ENCODE measurements at places on chromosomes 13 and 19.
A peak's percentile ranks its signal among the peaks of the same experiment; 100 is the strongest.

GRCh38 chr13:111323950-111324651, 3.7 kb downstream of the TEX29 start:
- DNase-seq = no peak

DNA sequence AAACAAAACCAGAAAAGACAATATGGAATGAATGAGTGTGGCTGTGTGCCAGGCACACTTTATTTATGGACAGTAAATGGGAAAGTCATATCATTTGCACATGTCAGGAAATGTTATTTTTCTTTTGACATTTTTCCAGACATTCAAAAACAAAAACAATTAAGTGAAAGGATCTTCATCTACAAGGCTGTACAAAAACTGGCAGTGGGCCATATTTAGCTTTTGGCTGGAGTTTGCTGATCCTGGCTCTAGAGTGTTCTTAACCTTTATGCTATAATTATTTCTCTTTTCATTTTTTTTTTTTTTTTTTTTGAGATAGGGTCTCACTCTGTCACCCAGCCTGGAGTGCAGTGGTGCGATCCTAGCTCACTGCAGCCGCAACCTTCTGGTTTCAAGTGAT, 6.5 kb upstream of the TNFSF9 start:
- no peak for DNase-seq

DNA sequence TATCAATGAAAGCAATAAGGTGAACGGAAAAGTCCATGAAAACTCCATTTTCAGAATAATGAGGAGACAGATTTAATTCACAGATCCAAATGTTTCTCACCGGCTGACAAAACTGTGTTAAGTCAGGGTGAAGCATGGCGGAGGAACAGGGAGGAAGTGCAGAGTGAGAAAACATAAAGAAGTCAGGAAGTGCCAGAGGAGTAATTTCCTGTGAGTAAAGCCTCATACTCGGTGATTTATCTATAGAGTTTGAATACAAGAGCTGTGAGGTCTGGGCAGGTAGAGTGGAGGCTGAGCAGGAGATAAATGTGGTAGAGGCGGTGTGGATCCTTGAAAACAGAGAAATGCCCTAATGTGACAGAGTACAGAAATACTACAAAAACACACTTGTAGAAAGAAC, 11.4 kb downstream of the CARD8 start:
- DNase-seq = no peak

DNA sequence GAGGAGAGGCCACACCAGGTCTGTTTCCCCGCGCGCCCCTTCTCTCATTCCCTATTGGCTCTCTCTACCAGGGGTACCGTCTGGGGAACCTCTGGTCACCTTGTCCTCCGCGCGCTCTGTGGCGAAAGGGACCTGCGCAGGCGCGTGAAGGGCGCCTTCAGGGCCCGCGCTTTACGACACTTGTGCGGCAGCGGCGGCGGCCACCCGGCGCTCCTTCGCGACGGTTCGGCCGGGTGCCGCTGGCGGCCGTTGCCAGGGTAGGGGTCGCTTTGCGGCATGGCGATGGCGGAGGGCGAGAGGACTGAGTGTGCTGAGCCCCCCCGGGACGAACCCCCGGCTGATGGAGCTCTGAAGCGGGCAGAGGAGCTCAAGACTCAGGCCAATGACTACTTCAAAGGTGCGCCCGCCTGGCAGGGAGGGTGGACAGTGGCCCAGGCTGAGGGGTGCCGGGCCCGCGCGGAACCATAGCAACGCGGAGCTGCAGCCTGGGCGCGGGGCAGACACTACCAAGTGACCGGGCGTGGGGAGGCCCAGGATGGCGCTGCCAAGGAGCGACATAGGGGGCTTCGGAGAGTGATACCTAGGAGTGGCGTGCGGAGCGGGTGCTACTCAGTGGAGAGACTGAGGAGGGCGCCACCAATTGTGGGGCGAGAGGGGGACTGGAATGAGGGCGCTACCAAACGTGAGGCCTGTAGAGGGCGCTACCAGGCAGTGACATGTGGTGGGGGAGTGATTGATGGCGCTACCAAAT, at the start of gene PPP5C:
PPP5C (plus strand) TSS at position 267 of the 751 bp plus-strand sequence; CDS start at position 277, 10 bp downstream.
- DNase-seq = peak; percentile 77

GRCh38 chr19:48443256-48443655, 2.5 kb upstream of the GRWD1 start:
- DNase-seq = no peak

- DNase-seq = no peak
Measured at GRCh38 chr13:53545340-53545941, 516.8 kb downstream of the OLFM4 start.

GRCh38 chr19:6530386-6531162, at the start of gene TNFSF9:
Gene TNFSF9 (plus strand): TSS chr19:6531026. CDS start chr19:6531037, 11 bp downstream.
- peak; percentile 74 for DNase-seq

- peak; percentile 28 for DNase-seq
Measured at GRCh38 chr19:2332341-2333026, 4.0 kb downstream of the SPPL2B start.

DNA sequence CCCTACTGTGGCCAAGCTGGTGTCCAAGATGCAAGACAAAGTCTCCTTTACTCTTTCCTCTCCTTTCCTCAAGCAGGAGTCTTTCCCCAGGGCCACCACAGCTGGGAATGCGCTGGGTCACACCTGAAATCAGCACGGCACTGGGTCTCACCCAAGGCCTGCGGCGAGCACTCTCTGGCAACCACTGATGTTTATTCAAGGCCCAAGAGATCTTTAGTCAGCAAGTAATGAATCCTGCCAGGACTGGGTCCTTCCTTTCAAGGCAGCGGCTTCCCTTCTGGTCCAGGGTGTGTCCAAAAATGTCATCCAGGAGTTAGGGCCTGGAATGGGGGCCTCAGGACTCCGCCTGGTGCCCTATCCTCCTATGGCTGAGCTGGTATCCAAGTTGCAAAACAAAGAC, 24.1 kb downstream of the BLOC1S3 start:
- no peak for DNase-seq

DNA sequence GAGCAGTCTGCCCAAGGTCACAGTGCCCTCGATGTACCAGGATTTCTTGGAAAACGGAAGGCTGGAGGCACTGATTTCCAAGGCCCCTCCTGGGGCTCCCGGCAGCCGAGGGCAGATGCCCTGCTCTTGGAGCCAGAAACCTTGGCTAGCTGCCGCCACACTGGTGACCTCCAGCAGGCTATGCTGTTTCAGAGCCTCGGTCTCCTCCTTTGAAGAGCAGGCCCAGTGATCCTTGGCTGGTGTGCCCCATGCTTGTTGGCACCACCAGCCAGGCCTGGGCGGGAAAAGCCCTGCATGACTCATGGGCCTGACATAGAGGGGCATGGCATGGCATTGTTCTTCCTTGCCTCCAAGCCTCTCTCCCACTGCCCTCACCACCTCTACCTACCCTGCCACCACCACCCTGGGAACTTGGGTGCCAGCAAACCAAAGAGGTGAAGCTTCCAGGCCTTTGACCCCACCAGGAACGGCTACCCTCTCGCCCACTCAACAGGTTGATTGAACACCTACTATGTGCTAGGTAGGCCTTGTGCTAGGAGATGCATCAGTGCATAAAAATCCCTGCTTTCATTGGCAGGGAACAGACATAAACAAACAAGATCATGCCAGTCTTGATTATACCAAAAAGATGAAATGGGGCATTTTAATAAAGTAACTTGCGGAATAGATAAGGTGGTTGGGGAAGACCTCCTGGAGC, 1.6 kb upstream of the CLEC11A start:
- no peak for DNase-seq

GRCh38 chr19:10271543-10272086, 695 bp downstream of the ICAM1 start:
- no peak for DNase-seq

DNA sequence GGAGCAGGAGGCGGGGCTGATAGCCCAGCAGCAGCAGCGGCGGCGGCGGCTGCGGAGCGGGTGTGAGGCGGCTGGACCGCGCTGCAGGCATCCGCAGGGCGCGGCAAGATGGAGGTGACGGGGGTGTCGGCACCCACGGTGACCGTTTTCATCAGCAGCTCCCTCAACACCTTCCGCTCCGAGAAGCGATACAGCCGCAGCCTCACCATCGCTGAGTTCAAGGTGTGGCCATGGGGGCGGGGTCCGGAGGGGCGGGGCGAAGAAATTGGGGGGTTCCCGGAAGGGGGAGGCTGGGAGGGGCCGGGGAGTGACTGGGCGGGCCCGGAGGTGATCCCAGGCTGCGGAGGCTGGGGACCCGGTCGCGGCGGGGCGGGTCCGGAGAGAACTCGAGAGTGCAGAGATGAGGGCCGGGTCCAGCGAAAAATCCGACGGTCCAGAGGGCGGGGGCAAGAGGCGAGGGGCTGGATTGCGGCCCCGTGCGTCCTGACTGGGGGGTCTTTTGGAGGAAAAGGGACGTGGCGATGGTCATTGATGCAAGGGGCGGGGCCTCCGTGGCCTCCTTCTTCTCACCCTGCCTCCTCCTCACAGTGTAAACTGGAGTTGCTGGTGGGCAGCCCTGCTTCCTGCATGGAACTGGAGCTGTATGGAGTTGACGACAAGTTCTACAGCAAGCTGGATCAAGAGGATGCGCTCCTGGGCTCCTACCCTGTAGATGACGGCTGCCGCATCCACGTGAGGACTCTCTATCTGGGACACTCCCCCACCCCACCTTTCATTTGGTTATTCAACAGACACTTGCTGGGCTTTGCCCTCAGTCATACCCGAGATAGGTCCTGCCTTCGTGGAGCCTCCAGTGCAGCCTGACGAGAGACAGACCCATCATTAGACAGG, at the start of gene TBCB:
TBCB (plus strand) TSS at position 16 of the 891 bp plus-strand sequence; CDS start at position 109, 93 bp downstream.
- peak; percentile 80 for DNase-seq

DNA sequence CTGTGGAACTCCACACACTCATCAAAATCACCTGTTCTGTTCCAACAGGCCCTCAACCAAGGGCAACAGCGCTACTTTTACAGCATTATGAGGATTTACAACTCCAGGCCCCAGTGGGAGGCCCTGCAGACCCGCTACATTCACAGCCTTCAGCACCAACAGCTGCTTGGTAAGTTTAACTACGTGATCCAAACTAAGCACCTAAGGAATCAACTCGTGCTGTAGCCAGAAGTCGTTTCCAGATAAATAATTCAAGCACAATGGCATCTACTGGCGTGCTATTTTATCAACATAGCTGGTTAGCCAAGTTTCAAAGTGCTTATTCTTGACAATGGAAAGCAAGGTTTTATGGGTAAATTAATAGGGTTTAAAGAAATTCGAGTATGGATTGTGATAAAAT, 5.3 kb downstream of the FAM216B start:
- DNase-seq = no peak

DNA sequence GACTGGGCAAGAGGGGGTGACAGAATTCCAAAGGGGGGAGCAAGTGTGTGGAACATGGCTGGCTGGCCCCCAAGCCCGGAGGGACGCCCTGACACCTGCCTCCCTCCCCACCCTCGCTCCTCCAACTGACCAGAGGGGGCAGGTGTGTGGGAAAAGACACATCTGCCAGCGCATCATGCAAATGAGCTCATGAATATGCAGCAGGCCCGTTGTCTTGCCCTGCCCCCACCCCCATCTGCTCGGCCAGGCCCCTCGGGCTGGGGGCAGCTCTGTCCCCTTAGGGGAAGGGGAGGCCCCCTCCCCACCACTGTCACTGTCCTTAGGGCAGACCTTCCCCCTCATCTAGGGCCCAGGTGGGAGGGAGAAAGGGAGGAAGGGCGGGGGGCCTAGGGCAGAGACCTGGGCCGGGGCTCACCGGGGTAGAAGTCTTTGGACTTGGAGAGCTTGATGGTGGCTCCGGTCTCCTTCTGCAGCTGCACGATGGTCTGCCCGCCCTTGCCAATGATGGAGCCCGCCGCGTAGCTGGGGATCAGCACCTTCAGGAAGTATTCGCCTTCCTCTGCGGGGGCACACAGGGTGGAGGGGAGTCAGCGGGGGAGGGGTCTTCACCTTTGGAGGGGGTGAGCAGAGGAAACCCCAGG, 12.9 kb downstream of the NOVA2 start:
- no peak for DNase-seq

DNA sequence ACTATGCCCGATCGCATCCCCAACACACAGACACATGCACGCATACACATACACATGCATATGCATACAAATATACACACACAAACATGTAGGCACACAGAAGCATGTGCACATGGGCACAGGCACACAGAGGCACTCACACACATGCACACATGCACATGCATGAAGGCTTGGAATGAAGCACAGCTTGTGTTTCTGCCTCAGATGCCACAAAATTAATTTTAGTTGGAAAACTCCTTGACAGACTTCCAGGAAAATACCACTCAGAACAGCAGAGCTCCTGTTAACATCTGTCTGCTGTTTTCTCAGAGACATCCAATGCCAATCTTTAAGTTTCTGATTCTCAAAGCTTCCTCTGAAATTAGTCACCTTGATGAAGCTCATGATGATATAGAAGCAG, 532.7 kb downstream of the RFC3 start:
- no peak for DNase-seq

DNA sequence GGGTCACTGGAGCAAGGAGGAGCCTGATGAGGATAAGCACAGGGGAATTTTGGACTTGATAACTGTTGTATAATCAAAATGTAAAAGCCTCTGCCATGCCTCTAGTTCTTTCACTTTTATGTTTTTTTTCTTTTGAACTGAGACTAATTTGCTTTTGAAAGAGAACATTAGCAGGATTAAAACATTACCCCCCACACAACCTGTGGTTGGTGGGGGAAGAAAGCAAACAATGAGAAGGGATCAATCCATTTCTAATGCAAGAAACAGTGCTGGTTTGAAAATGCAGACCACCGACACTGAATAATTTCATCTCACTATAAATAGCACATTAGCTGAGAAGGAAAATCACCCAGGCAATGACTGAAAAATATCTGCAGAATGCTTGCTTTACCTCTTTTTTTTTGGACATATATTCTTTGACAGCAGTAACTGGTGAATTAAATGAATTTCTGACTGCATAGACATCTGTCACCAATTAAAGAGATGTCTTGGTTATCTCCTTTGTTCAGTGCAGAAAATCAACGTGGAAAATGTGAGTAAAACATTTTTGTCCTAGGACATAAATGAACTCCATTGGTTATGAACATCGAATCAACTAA, 48.6 kb upstream of the TRPC4 start:
- no peak for DNase-seq

DNA sequence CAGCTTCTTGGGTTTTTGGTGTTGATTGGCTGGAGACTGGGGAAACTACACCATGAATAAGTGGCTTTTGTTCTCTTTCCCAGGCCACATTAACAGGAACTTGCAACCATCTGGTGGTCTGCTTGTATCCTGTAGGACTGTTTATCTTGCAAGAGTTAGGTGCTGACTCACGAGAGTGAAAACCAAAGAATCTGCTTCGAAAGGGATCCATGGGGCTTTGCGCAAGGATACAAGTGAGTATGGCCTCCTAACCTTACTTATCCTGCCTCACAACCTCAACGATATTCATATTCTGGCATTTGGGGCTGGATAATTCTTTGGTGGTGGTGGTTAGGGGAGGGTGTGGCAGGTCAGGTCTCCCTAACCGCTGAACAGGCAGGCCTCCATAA, 4.7 kb upstream of the SIGLECL1 start:
- no peak for DNase-seq

DNA sequence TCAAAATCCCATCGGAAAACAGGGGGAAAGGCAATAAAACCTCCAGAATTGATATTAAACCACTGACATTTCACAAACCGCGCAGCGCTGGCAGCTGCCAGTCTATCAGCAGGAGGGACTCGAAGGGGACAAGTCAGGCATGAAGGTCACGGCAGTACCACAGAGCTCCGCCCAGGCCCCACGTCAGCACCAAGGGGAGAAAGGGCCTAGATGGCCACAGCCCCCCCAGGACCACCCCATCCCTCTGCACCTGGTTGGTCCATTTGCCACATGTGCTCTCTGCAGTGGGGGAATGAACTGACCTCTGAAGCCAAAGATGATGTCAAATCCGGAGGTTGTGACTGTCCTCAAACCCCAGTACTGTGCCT, 9.5 kb upstream of the VSTM2B start:
- DNase-seq = no peak

- DNase-seq = no peak
Measured at GRCh38 chr13:79386125-79386826, 19.8 kb downstream of the RBM26 start.

All from activated CD4-positive, alpha-beta T cell treated with anti-CD3 and anti-CD28 coated beads for 1 hour (primary cell).